ENCODE measurements at places on chromosomes 4 and X.

GRCh38 chr4:102560115-102560514 lies 59.0 kb downstream of the NFKB1 start:
- DNase-seq = no peak

- DNase-seq = no peak
Observed at GRCh38 chrX:25869761-25870160, 268.4 kb upstream of the MAGEB18 start.

DNA sequence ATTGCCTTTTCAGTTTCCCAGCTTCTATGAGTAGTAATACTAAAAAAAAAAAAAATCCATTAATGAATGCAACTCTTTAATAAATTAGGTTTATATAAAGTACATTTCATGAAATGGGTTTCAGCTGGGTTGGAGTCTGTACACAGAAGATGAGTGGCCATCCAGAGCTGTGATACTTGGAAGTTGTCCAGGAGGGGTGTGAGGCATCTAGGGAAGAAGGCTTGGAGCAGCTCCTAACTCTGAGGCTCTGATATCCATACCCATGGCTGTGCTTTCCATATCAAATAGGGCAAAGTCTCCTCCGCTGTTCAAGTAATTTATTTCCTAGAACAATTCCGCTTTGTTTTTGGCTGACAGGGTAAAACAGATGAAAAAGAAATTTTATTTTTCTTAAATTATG lies 423.3 kb upstream of the TENM3 start:
- no peak for DNase-seq

- DNase-seq = no peak
Observed at GRCh38 chr4:144289667-144290428, 149.3 kb upstream of the GYPA start.

DNA sequence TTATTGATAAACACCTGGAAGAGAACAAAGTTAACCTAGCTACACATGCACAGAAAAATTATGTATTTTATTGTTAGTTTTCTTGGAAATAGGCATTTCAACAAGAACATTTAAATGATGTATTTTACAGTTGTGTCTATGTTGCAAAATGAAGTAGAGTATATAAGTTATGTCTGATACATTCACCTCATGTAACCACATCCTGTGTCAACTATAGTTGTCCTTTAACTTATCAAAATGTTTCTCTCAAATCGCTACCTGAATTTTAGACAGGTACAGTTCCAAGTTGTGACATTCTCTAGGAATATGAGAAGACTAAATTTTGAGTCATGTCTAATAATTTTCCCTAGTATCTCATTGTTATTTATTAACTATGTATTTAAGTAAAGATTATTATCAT lies 27.2 kb upstream of the TNIP3 start:
- no peak for DNase-seq

DNA sequence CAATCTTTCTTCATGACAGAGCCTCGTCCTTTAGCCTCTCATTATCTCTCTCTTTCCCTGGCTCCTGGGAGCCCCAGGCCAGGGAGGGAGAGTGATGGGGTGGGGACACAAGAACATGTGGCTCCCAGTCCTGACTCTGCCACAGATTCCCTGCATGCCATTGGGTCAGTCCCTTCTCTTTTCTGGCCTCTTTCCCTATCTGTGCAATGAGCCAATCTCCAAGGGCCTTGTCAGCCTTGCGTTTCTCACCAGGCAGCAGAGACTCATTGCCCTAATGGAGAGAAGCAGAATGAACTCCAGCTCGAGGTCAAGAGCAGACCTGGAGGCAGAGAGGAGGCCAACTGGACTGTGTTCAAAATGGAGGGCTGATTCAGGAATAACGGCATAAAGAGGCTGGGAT lies 38.4 kb upstream of the PJA1 start:
- DNase-seq = no peak

DNA sequence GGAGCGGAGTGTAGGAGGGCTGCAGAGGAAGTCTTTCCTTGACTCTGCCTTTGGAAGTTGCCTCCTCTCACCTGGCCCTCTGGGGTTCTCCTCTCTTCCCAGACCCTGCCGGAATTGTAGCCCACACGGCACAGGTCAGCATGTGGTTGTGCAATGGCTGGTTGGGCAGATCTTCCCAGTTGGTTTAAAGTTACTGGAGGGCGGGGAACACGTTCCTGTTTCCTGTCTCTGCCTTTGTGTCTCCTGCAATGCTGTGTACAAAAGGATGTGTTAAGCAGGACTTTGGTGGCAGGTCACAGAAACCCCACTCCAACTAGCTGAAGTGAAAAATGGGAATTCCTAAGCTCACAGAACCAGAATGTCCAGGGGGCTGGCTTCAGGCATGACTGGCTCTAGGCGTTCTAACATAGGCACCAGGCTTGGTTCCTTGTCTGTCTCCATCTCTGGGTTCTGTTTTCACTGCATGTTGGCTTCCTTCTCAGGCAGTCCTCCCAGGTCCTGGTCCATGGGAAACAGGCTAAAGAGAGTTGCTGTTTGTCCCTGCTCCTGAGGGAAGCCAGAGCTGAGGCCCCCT lies 19.9 kb downstream of the SORCS2 start:
- no peak for DNase-seq

DNA sequence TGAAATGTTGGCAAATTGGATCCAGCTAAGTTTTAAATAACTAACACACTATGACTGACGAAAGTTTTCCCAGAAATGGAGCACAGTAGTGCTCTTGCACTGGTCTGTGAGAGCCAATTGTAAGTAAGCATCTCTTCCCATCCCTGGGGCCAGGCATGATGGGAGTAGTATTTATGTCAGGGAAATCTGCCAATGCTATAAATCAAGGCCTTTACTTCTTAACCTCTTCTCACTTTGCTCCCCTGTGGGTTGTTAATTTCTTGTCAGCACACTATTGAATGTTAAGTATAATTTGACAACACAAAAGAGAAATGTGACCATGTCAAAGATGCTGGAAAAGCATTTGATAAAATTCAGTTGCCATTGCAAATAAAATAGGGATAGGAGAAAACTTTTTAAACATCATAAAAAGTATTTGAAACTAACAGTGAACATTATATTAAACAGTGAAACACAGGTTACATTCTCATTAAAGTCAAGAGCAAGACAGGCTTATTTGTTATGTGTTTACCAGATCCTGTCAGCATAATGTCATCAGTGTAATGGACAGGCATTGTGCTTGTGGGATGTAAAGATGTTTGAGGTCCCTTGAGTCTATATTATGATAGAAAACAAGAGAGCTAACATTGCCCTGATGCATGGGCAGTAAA lies 5.0 kb downstream of the F8A1 start:
- no peak for DNase-seq

- DNase-seq = no peak
Observed at GRCh38 chrX:77436682-77437081, 10.5 kb upstream of the FGF16 start.

- no peak for DNase-seq
Observed at GRCh38 chr4:85370400-85371032, 104.4 kb upstream of the ARHGAP24 start.

- DNase-seq = no peak
Observed at GRCh38 chr4:158013858-158014257, 159.0 kb downstream of the GASK1B start.

- no peak for DNase-seq
Observed at GRCh38 chr4:172826346-172826745, 342.3 kb upstream of the GALNT7 start.

- no peak for DNase-seq
Observed at GRCh38 chr4:113996599-113997177, 17.2 kb upstream of the ARSJ start.

DNA sequence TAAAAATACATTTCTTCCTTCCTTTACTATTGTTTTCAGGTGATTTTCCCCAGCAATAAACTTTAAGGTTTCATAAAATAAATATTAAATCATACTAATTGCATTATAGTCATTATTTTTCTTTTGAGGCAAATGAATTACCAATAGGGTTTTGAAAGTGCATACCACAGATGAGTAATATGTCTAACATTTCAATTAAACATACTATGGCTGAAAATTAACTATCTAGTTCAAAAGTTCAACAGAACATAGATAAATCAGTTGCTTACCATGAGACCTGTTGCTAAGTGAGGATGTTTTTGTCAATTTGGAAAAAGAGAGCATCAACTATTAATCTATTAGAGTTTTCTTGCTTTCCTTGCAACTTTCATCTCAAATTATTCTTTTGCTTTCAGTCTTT lies 35.0 kb downstream of the NPY5R start:
- no peak for DNase-seq

- no peak for DNase-seq
Observed at GRCh38 chr4:26135331-26135730, 185.5 kb upstream of the RBPJ start.

DNA sequence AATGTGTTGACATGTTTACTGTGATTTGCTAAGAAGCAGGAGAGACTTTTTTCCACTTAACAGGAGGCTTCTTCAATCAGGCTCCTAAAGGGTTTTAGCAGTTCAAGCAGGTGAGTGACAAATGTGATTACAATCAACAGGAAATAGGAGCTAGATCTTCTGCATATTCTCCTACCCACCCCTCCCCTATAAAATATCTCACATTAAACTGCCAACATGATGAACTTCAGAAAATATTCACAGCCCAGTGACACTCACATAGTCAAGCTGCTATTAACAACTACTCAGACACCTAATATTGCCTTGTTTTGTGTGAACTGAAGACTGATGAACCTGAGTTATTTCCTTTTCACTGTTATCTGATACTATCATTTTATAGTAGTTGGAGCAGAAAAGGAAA lies 55.9 kb upstream of the ANTXR2 start:
- DNase-seq = no peak

- no peak for DNase-seq
Observed at GRCh38 chr4:125200556-125200955, 114.2 kb upstream of the FAT4 start.

- DNase-seq = no peak
Observed at GRCh38 chr4:130028552-130028951, 932.6 kb downstream of the C4orf33 start.

GRCh38 chr4:185566425-185566824 lies 31.1 kb upstream of the PDLIM3 start:
- DNase-seq = no peak

DNA sequence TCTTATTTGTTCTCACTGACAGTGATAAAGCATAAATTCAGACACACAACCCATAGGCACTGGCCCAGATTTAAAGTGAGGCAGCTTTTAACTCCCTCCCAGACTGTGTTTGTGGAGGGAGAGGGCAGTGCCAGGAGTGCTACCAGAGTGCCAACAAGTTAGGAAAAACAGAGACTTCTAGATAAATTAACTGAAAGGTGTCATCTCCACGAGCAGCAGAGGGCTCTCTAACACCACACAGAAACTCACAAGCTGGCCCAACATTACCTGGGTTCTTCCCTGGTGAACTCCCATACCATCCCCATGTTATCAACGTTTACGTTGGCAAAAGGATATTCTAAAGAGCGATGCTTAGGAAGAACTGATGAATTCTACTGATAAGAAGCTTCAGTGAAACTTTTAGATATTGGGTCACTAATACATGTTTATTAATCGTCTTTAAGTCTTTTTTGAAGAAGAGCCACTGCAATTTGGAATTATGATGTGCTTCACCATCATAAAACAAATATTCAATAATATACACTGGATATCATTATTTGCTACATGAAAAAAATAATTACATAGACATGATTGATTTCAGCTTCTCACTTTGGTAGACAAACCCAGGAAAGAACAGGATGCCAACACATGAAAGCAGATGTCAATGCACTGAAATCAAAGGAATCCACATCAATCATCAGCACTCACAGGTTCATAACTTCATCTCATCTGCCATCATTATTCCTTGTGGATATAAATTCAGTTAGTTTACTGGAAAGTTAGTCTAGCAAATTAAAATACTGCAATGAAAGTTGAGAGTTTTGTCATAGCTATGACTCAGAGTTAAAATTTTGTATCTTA lies 121.2 kb upstream of the NAP1L5 start:
- peak; percentile 66 for DNase-seq

- no peak for DNase-seq
Observed at GRCh38 chrX:153766098-153766817, 2.2 kb downstream of the PLXNB3 start.

- DNase-seq = no peak
Observed at GRCh38 chr4:122017296-122017695, 65.4 kb upstream of the TRPC3 start.

DNA sequence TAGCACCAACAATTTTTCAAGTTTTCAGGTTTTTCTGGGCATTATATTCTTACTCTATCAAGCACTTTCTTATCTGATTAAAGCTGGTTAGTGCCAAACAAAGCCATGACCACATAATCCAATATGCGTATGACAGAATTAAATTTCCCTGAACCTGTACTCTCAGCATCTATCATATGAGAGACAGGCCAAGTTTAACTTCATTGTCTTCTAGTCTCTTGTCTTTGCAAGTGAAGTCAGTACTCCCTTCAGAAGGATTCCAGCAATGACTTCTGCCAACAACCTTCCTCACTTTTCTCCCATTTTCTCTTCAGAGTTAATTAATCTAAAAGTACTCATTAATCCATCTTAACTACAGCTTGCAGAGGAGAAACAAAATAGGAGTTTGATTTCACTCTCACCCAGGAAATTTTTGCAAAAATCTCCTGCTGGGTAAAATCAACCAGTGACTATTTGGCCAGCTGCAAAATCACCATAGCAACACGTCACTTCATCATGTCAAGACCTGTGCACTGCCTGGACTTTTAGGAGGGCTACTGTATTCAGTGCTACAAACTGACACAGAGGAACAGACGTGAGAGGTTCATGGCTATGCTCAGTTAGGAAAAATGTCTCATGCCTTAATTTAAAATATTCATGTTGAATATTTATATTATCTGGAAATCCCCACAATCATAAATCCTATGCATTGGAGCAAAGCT lies 208.4 kb downstream of the ANTXR2 start:
- no peak for DNase-seq

DNA sequence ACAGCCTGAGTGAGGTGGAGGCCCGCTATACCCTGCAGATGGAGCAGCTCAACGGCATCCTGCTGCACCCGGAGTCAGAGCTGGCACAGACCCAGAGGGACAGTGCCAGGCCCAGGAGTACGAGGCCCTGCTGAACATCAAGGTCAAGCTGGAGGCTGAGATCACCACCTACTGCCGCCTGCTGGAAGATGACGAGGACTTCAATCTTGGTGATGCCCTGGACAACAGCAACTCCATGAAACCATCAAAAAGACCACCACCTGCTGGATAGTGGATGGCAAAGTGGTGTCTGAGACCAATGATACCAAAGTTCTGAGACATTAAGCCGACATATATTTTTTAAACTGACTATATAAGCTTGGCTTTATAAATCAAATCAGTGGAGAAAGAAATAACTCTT lies 73.3 kb upstream of the HHIP start:
- no peak for DNase-seq

GRCh38 chr4:5260121-5260520 lies 208.8 kb downstream of the STK32B start:
- DNase-seq = no peak

GRCh38 chrX:154495472-154495922 lies 5.1 kb upstream of the SLC10A3 start:
- DNase-seq = no peak
